ENCODE measurements at places on chromosomes 12 and 14.

DNA sequence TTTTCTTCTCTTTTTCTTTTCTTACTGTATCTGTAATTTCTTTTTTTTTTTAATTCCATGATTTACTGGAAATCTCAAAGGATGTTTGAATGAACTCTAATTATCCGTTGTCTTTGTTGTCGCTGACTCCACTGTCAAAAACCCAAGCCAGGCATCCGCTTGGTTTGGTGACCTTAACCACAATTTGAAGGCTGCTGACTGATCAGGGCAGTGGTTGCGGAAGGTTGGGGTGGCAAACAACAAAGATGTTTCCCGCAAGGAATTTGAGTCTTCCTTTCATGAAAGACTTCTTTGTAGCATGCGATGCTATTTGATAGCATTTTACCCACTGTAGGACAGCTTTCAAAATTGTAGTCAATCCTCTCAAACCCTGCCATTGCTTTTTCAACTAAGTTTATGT, 1013.8 kb downstream of the DIO2 start:
- H3K27ac ChIP-seq = no peak overlapping the region
- no peaks in the 10 kb centered on the region for H3K36me3 ChIP-seq
- DNase-seq = no peak

DNA sequence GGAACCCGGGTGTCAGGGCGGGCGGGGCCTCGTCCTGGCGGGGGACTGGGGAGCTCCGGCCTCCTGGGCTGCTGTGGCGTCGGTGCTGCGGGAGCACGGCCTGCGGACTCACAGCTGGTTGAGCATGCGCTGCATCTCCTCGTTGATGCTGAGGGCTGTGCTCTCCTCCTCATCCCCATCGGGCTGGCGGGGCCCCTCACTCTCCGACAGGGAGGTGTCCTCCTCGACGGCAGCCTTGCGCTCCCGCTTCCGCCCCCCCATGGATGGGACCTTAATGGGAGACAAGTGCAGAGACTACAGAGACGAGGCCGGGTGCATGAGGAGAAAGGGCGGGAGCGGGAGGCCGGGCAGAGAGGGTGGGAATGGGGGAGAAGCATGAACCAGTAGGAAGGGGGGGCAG, 7.3 kb downstream of the IFFO1 start:
- no peak for DNase-seq
- no peak overlapping the region for H3K4me3 ChIP-seq
- peak overlapping the region; percentile 49 for H3K27ac ChIP-seq

- H3K36me3 ChIP-seq = no peaks in the 10 kb centered on the region
- H3K27me3 ChIP-seq = peaks cover 63% of the 10 kb centered on the region
- H3K4me3 ChIP-seq = no peak overlapping the region
- no peaks in the 10 kb centered on the region for H3K4me1 ChIP-seq
- no peak for DNase-seq
These were observed 3.7 kb upstream of the CACNA2D4 start for GRCh38 chr12:1922075-1922709.

- no peak for DNase-seq
- H3K4me3 ChIP-seq = no peak overlapping the region
- H3K27me3 ChIP-seq = no peaks in the 10 kb centered on the region
- H3K36me3 ChIP-seq = peaks cover 8% of the 10 kb centered on the region
- H3K27ac ChIP-seq = no peak overlapping the region
- no peaks in the 10 kb centered on the region for H3K4me1 ChIP-seq
These were observed 50.0 kb downstream of the KDM2B start for GRCh38 chr12:121530600-121531355.

DNA sequence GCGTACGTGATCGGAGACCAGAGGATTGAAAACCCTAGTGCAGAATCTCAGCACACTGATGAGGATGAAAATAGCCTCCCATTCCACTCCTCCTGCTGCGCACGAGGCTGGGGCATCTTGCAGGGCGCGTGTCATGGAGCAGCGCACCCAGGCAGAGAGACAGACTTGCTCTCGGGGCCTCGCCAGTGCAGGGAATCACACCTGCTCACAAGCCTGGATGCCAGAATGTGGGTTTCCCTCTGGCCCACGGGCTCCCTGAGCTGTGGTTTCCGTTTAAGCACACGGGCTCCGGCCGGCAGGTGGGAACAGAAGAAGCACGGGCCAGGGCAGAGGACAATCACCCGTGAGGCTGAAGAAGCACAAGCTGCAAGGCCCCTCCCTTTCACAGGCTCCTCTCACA, 2.0 kb downstream of the FGF6 start:
- H3K4me1 ChIP-seq = no peaks in the 10 kb centered on the region
- H3K36me3 ChIP-seq = no peaks in the 10 kb centered on the region
- H3K4me3 ChIP-seq = no peak overlapping the region
- H3K27me3 ChIP-seq = peaks cover 46% of the 10 kb centered on the region
